Dermis microvascular lymphatic vessel endothelial cell (primary cell): ENCODE measurements at places on chromosomes 16 and 17. TPM values are rescaled to one million over a fixed set of nuclear protein-coding genes. Genes with fewer than 3 reads are reported as not detected.

ZG16B gene
- 0.13 TPM in 1 of 2 replicates, not detected in the other for total RNA-seq

RNF166 gene
- 9.1 and 13.0 TPM in 2 replicates for total RNA-seq

CPHXL2 gene
- not detected in 2 replicates for total RNA-seq

CACNG5 gene
- not detected in 2 replicates for total RNA-seq

MARVELD3 gene
- 0.39 and 0.51 TPM in 2 replicates for total RNA-seq

ABCC12 gene
- not detected in 2 replicates for total RNA-seq

DHRS7C gene
- not detected in 2 replicates for total RNA-seq

PPL gene
- total RNA-seq: 3.2 and 4.7 TPM in 2 replicates

KRT31 gene
- total RNA-seq: not detected in 2 replicates

MAPK8IP3 gene
- total RNA-seq: 13.9 and 25.7 TPM in 2 replicates

CD7 gene
- not detected in 2 replicates for total RNA-seq

AXIN2 gene
- 1.6 and 2.1 TPM in 2 replicates for total RNA-seq

KRTAP4-4 gene
- total RNA-seq: not detected in 2 replicates

GGT6 gene
- not detected in 2 replicates for total RNA-seq

FOXC2 gene
- total RNA-seq: 1.7 and 5.1 TPM in 2 replicates

HP gene
- total RNA-seq: not detected in 2 replicates

CMIP gene
- total RNA-seq: 8.0 and 18.7 TPM in 2 replicates
